Cortex of kidney (tissue), 1 donor: ENCODE measurements at places on chromosomes 4 and X.

GRCh38 chrX:34956916-34957315 is 14.3 kb downstream of the FAM47B start:
- no peak for DNase-seq

DNA sequence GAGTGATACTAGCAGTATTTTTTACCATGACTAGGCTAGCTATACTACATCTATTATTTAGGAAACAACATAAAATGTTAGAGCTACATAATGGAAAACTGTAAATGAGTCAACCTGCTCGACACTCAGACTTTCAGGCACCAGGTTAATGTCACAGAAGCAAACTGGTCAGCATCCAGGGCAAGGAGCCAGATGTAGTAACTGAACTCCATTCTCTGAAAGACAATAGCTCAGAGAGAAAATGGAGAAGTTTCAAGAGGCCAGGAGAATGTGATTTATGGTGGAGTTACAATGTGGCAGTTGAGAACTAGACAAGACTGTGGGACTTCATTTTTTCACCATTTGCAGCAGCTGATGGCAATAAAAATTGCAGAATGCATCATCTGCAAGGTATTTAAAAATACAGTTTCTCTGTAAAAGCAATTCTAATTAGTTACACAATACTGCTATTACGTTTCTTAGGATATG is 342.7 kb upstream of the PABPC4L start:
- no peak for DNase-seq

DNA sequence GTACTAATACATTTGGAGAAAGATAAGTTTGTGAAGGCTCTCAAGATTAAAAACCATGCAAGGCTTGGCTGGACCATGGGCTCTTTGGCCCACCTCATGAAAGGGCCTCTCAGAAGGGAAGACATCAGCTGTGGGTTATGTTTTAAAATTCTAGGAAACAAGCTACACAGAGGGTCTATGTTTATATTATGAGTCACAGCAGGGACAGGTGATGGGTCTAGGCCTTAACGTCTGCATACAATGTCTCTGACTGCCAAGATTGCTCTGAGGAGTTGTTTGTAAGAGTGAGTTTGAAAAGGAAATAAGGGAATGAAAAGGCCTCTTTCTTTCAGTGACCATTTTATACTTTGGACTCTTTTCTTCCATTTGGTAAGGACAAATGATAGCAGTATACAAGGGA is 77.0 kb upstream of the ARMCX2 start:
- DNase-seq: no peak

DNA sequence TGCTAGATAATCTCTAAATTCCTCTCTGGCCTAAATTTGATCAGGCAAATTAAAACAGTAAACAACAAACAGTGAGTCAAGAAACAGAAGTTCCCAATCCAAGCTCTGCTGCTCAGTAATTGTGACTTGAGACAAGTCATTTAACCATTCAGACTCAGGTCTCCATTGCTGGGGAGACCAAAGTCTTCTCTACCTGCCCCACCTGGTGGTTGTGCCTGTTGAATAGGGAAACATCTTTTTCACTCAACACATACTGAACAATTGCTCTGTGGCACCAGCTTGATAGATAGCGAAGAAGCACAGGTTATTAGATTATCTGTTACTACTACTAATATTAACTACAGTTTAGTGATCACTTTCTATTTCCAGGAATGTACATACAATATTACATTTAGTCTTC is 112.1 kb upstream of the EOLA2 start:
- no peak for DNase-seq
